ENCODE measurements at places on chromosomes 1 and 21.

DNA sequence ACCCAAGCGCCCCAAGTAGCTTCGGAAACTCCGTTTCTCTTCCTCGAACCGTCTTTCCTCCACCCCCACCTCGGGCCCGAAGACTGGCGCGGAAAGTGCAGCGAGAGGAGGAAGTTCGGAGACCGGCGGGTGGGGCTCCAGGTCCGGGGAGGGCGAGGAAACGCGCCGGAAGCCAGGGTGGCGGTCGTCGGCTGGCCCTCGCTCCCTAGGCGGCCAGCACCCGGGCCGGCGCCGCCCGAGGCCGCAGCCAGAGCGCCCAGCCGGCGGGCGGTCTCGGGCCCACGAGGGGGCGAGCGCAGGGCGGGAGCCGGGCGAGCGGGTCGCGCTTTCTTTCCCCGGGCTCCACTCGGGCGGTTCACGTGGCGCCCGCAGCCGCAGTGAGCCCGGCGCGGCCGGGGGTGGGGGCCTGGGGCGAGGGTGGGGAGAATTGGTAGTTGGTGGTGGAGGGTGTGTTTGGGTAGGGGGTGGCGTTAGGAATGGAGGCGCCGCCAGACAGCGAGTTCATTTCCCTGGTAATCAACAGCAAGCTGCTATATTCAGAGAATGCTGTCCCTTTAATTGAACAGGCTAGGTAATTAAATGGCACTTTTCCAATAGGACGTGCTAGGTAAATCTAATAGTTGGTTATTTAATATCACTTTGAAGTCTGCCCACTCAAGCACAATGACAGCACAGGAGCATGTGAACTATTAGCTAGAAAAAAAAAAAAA lies 6.7 kb downstream of the LMO4 start:
- DNase-seq = peak; percentile 78

DNA sequence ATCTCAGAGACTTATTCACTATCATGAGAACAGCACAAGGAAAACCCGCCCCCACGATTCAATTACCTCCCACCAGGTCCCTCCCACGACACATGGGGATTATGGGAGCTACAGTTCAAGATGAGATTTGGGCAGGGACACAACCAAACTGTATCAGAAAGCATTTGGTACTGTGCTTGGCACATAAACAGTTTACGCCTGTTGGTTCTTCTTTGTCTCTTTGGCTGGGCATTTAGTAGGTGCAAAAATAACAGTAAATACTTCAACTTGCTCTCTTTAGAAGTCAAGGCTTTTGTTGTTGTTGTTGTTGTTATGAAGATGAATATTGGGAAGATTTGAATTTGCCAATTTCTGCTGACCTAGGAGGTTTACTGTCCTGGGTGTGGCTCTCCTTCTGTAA lies 175.4 kb upstream of the IGSF21 start:
- DNase-seq = no peak

- DNase-seq = no peak
These were observed 118.4 kb upstream of the NR5A2 start for GRCh38 chr1:199909137-199909536.

- DNase-seq = no peak
These were observed 89.7 kb upstream of the ESRRG start for GRCh38 chr1:216812966-216813365.

DNA sequence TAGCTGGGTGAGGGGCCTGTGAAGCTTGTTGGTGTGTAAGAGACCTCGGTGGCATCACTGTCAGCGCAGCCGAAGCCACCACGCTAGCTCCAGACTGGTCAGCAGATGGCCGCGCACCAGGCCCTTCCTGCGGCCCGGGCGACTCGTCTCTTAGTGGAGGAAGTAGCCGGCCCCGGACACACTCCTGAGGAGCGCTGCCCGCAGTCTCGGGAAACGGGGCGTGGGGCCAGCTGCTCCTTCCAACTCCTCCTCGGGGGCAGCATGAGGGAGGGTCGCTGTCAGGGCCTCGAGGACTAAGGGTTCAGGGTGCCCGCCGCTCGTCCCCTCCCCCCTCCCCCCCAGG lies 20.4 kb downstream of the H3-3A start:
- peak; percentile 37 for DNase-seq

- no peak for DNase-seq
These were observed 74.2 kb upstream of the LRRC8D start for GRCh38 chr1:89746424-89747149.

GRCh38 chr1:204923201-204923600 lies 52.5 kb downstream of the NFASC start:
- DNase-seq = peak; percentile 77

DNA sequence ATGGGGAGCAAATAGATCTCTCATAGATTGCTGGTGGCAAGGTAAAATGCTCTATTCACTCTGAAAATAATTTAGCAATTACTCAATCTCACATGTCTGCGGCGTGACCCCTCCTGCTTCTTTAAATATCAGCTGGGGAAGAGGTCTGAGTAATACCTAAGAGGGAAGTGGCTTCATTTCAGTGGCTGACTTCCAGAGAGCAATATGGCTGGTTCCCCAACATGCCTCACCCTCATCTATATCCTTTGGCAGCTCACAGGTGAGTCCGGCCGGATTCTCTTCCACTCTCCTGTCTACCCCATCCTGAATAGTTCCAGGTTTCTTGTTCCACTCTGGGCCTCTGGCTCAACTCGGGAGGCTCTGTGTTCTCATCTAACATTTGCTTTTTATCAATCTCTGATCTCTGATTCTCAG lies at the start of gene SLAMF7:
TSS of gene SLAMF7 (plus strand) at position 150 of the 414 bp plus-strand sequence. CDS start at position 205, 55 bp downstream.
- DNase-seq = no peak

All from mesendoderm (in vitro differentiated cells).